ENCODE measurements at places on chromosomes 3 and 15.

GRCh38 chr3:180215866-180216265 lies 179.1 kb upstream of the PEX5L start:
- no peak for DNase-seq

- no peak for DNase-seq
Measured at GRCh38 chr3:113532698-113533533, 561 bp downstream of the SIDT1 start.

GRCh38 chr3:37324850-37325321 lies 150.5 kb upstream of the LRRFIP2 start:
- peak; percentile 5 for DNase-seq

DNA sequence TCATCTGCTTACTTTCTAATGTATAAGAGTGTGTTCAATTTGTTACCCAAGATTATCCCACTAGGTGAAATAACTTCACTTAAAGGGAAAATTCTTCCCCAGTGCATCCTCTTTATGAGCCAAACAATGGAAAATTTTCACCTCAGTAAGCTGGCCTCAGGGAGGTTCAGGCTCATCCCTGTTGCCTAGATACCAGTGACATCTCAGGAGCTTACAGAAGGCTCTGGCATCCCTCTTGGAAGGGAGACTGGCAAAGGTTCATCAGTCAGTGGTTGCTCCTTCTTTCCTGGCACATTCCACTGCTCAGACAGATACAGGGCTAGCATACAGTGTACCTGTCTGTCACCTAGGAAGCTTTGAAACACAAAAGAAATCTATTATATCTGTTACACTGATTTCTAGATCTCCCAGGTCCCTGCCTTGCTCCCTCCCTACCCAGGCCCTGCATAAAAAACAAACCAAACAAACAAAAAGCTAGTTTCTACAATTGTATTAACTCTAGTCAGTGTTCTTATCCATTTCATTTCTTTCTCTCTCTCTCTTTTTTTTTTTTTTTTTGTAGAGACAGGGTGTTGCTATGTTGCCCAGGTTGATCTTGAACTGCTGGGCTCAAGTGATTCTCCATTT lies 1.7 kb downstream of the IP6K2 start:
- peak; percentile 59 for DNase-seq

DNA sequence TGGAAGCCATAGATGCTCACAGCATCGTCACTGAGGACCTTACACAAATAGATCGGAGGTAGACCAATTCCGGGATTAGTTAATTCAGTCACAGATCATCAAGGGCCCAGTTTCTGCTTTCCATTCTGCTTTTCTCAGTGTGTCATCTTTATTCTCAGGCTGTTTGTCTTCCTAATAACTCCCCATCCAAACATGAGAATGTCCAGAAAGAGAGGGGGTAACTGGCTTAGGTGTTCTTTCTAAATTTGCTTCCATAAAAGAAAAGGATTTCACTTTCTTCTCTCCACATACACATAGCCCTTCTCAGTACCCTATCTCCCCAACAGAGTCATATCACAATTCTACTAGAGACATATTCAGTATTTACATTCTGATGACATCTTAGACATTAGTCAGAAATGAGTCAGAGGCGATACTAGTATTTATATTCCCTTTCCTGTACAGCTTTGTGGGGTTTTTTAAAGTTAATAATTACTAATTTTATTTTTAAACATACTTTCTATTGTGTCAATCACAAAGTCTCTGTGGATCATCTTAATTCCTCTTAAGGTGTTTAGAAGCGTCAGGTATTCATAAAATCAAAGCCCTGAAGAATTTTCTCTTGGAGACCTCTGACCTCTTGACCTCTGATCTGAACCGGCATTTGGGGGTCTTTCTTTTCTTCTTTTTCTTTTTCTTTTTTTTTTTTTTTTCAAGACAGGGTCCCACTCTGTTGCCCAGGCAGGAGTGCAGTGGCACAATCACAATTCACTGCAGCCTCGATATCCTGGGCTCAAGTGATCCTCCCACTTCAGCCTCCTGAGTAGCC lies 24.3 kb upstream of the IL12A start:
- DNase-seq: peak; percentile 56

DNA sequence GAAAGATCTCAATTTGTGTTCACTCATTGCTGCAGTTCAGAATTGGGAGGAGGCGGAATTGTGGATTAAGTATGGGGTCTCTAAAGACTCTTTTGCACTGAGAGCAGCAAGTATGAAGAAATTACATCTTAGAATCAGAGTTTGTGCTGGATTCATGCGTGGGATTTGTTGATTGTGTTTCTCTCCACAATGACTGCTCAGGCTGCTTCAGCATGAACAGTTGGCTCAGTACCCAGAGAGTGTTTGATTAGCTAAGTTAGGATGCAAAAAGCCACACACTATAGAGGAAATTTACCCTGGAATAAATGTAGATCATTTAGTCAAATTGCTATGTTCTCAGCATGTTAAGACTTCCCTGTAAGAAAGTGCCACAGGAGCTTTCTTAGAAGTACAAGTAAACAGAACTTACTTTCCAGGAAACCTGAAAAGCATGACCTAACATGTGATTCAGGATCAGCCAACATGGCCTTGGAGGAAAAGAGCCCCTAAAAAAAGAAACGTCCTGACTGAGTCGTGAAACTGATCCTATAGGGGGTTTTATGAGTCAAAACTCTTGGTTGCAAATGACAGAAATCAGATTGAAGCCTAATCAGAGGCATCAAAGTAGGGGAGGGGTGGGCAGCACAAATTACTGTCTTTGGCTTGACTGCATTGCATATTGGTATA lies 32.6 kb downstream of the HHLA2 start:
- no peak for DNase-seq

DNA sequence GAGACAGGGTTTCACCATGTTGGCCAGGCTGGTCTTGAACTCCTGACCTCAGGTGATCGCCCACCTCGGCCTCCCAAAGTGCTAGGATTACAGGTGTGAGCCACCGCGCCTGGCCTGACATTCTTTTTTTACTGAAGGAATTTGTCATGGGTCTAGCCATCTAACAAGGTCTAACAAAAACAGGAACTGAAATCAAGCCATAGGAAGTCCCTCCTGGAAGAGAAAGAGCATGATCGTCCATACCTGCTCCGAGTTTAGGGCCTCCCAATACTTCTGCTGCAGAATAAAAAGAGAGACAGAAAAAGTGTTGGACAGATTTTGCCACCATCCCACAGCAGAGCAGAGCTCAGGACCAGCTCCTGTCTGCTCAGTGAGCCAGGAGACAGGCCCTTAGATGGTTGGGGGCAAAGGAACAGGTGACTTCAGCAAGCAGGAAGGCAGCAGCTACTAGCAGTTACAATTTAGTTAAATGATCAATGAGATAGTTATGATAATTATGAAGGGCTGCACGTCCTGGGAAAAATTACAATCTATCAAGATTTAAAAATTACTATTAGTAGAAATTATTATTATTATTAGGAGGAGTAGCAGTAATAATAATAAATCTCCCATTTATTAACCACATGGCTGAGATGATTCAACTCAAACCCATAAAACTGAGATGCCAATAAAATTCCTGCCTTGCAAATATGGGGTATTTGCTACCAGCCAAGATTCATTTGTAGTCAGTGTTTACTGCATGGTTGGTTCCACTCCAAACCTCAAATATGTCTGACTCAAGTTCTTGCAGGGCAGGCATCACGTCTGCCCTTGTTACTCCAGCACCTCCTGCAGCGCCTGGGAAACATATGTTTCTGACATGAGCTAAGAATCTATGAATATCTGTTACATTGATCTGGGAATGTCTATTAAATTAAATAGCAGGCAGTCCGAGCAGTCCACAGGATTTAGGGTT lies 40.1 kb downstream of the TMEM44 start:
- peak; percentile 89 for DNase-seq

GRCh38 chr3:32886911-32887310 lies 64.5 kb upstream of the CCR4 start:
- DNase-seq: no peak
